Left kidney (tissue), 8 donors: ENCODE measurements at places on chromosomes 7 and 10. TPM values are rescaled to one million over a fixed set of nuclear protein-coding genes. Genes with fewer than 3 reads are reported as not detected.

- no peak for DNase-seq
Measured at GRCh38 chr10:61160253-61160652, 216.3 kb upstream of the RHOBTB1 start.

The PDE6C gene
- polyA plus RNA-seq: 2.2 TPM

DNA sequence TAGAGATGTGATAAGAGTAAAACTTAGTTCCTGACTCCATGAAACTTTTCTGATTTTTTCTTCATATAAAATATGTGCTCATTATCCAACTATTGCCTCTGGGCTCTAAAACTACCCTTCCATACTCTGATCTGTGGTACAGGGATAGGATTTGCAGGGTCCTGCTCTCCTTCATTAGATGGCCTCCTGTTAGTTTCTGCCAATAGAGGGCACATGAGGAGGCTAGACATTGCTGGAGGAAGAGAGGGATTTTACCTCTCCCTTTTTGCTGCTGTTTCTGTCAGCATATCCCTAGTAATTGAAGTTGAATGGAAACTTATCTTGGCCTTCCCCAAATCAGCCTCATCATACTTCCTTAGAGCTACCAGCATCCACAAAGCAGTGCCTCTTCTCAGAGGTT lies 269.4 kb downstream of the NXPH1 start:
- no peak for DNase-seq

DNA sequence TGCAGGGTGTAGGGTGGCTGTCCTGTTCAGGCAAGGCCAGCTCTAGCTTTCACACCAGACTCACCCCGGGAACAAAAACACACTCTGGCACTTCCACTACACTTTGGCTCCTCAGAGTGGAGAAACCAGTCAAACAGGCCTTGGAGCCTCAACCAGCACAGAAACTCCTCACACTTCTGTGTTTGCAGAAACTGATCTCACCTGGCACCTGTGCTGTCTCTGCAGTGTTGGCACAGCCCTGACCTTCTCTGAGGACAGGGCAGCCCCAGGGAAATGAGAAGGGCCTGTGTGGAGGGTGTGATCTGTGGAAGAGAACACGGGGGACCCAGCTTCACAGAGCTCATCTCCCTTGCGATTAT lies 4.1 kb upstream of the CALML5 start:
- peak; percentile 52 for DNase-seq

The LRRD1 gene
- 0.75 TPM for polyA plus RNA-seq

DNA sequence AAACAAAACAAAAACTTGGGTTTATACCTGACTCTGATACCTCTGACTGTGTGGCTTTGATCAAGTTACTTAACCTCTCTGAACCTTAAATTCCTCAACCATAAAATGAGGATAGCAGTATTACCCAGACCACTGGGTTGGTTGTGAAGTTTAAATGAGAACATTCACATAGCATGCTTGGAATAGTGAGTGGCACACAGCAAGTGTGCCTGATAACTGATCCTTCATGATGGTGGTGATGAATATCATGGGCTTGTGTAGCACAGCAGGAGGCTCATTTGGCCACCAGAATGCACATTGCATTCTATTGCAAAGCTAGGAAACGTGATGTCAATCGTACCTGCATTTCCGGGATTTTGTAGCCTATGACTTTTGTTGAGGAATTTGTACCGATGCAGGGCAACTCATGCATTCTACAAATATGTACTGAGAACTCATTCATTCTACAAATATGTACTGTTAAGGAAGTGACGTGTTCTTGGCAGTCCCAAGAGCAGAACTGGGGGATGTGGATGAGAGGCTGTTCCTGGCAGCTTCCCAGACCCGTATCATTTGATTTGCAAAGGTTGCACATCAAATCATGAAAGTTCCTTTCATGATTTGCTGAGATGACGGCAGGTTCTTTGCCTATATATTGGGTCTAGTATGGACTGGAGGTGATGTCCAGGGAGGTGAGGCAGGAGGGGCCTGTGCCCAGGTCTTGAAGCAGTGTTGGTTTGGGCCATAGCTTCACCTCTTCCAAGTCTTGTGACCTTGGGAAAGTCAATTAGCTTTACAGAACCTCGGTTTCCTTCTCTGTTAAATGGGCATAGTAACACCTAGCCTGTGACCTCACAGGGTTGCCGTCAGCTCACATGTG lies 94.6 kb upstream of the SMNDC1 start:
- no peak for DNase-seq

- DNase-seq: no peak
Measured at GRCh38 chr7:23093546-23093945, 12.0 kb upstream of the KLHL7 start.

The ZNF488 gene
- polyA plus RNA-seq: 5.8 TPM

DNA sequence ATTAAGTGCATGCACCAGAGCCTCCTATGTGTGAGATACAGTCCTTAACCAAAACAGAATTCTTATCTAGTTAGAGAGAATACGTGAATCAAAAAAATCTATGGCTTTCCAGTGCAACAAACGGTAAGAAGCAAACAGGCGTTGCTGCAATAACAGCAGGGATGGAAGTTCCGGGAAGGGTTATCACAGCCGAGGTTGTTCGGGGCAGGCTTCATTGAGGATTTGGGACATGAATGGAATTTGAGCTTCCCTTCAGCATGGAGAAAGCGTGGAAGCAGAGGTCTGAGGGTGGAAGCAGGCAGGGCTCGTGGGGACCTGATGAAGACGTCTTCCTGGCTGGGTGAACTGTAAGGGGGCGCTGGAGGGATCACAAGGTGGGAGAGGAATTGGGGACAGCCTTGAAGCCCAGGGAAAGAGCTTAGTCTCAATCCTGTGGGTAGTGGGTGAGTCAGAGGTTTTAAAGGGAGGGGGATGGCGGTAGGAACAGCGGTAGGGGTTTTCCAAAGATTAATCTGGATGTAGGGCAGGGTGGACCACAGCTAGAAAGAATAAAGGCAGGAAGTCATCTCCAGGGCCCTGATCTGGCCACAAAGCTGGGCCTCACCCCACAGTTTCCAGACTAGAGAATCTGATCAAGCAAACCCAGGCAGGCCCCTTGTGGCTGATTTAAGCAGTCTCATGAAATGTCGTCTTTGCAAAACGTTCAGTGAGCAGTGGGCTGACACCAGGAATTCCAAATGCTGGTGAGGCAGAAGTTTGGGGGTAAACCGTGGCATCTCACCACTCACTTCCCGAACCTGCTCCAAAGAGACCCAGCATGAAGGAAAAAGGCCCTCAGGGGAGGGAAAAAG lies 65.1 kb downstream of the CALML3 start:
- no peak for DNase-seq

DNA sequence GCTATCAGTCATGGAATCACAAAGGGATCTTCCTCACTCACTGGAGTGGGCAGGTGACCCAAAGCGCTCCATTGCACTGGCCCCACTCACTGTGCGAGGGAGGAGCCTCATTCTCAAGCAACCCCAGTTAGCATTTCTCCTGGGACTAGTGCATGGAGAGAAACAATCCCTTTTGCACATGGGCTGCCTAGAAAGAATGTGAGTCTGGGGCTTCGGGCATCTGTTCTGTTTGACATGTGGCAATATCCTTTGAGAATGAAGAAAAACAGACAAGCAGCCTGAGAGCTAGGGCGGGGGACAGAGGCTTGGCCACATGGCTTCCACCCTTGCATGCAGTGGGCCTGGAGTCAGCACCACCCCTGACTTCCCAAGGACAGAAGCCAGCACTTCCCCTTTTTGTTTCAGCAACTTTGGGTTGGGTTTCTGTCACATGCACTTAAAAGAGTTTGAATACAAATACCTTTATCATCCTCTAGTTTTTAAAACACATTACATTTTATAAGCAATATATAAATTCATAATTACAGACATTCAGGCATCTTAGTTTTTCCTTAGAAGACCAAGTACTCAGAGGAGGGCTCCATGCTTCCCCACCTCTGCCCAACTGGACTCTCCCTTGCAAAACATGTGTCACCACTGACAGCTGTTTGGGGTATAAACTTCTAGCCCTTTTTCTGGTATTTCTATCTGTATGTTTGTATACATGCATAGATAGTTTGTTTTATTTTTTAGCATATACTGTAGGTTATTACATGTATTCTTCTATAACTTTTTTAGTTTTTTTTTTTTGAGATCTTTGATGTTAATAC lies 73.8 kb downstream of the RBM20 start:
- DNase-seq: no peak

GRCh38 chr10:35570397-35570796 lies 34.7 kb upstream of the GJD4 start:
- no peak for DNase-seq

The SUN3 gene
- 0.17 TPM for polyA plus RNA-seq

The FGFR2 gene
- polyA plus RNA-seq: 115 TPM

- peak; percentile 24 for DNase-seq
Measured at GRCh38 chr7:85851571-85852193, 664.8 kb upstream of the SEMA3D start.

The NRP1 gene
- 177 TPM for polyA plus RNA-seq

DNA sequence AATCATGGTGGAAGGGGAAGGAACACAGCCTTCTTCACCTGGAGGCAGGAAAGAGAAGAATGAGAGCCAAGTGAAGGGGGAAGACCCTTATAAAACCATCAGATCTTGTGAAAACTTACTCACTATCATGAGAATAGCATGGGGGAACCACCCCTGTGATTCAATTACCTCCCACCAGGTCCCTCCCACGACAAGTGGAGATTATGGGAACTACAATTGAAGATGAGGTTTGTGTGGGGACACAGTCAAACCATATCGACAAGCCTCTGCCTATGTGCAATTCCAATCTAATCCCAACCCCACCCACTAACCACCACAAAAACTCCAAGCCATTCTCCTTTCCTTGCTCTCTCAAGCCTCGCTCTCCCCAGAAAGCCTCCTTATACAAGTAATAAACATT lies 69.2 kb downstream of the TAC1 start:
- DNase-seq: no peak

DNA sequence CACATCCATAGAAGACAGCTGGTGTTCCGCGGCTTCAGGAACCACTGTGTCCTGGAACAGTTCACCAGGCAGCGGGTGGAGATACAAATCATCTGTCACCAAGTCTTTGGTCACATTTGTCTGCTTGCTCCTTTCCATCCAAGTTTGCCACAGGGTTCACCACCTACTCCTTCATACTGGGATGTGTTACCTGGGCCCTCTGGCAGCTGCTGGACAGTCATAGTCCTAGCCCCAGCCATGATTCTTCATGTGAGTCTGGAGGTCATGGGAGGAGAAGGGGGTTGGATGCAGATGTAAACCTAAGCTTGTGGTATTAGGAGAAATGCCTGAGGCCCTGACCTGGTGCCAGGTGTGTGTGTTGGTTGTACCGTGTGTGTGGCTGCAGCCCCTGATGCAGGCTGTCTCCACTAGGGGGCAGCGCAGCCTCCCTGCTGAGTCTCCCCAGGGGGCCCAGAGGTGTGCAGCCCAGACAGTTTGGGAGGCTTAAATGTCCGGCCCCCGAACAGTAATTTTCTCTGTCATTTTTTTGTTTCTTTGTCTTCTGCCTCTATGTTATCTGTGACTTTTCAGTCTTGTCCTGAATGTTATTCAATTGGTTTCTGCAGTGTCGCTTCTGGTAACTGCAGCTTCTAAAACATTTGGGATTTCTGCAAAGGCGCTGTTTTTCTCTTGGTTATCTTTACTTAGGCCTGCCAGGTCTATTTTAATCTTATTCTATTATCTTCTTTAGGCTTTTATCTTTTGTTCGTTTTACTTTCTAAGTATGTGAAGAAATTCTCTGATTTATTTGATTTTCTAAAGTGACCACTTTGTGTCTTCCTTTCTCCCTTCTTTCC lies 14.8 kb downstream of the NPS start:
- DNase-seq: no peak

DNA sequence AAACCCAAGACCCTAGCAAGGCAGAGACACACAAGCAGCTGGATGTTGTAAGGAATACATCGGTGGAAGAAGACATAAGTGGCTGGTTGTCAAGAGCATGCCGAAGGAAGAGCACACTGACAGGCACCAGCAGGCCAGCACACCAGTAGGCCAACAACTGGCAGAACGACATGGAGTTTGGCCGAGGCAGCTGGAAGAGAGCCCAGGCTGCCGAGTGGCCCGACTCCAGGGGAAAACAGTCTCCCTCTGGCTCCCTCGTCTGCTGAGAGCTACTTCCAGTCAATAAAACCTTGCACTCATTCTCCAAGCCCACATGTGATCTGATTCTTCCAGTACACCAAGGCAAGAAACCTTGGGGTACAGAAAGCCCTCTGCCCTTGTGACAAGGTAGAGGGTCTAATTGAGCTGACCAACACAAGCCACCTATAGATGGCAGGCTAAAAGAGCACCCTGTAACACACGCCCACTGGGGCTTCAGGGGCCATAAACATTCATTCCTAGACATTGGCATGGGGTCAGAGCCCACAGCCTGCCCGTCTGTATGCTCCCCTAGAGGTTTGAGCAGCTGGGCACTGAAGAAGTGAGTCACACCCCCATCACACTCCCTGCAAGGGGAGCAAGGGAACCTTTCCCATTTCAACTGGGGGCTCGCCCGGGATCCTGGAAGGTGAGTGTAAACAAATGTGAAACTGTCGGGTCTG lies 14.7 kb upstream of the TNS3 start:
- DNase-seq: no peak

DNA sequence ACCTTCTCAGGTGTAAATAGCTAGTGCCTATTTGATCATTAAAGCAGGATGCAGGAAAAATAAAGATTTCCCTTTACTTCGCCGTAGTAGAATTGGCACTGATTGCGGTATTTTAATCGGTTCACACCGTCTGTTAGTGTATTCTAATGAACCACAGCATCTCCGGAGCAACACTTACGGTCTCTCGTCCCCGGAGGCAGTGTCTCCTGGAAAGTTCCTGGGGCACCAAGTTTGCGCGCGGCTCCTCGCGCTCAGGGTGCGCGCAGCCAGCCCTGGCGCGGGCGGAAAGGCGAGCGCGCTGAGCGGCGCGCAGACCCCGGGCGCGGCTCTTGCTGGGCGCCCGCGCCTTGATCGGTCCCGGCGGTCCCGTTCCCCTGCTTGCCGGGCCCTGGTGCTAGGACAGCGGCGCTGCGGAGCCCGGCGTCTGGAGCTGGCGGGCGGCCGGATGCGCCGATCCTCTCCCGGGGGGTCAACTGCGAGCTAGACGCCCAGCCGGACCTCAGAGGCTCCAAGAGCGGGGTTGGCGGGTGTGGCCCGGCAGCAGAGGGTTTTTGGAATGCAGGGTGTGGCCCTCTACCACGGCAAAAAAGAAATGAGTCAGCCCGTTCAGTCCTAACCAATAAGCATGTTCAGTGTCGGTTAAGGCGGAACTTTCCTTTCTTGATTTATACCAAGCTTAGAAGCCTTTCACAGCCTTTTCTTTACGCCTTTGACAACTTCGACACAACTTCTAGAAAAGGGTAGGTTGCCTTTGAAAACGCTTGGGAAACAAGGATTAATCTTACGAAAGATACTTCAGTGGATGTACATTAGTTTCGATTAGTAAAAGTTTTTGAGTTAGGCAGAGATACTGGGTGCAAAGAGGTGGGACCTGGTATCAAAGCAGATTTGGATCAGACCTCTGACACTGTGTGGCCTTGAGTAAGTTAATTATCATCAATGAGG lies 166.8 kb upstream of the ASAH2 start:
- DNase-seq: peak; percentile 58

The NMT2 gene
- 45.5 TPM for polyA plus RNA-seq

GRCh38 chr7:33874943-33875342 lies 30.4 kb upstream of the BMPER start:
- DNase-seq: peak; percentile 11

DNA sequence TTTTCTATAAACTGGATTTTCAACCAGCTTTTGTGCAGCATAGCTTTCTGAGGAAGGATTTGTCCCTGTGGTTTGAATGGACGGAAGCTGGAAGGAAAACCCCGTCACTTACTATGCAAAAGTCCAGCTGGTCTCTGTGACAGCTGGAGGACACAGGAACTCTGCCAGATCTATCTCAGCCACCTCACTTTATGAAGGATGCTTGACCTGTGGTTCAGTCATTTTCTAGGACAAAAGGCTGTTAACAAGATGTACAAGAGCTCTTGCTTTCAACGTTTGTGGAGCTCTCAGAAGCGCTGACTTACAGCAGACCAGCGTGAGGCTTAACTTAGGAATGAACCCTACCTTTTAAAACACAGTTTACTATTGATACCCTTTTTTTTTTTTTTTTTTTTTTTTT lies 90.8 kb downstream of the CREM start:
- peak; percentile 56 for DNase-seq
